Hematopoietic multipotent progenitor cell (in vitro differentiated cells): ENCODE measurements at places on chromosomes 12 and 14.

DNA sequence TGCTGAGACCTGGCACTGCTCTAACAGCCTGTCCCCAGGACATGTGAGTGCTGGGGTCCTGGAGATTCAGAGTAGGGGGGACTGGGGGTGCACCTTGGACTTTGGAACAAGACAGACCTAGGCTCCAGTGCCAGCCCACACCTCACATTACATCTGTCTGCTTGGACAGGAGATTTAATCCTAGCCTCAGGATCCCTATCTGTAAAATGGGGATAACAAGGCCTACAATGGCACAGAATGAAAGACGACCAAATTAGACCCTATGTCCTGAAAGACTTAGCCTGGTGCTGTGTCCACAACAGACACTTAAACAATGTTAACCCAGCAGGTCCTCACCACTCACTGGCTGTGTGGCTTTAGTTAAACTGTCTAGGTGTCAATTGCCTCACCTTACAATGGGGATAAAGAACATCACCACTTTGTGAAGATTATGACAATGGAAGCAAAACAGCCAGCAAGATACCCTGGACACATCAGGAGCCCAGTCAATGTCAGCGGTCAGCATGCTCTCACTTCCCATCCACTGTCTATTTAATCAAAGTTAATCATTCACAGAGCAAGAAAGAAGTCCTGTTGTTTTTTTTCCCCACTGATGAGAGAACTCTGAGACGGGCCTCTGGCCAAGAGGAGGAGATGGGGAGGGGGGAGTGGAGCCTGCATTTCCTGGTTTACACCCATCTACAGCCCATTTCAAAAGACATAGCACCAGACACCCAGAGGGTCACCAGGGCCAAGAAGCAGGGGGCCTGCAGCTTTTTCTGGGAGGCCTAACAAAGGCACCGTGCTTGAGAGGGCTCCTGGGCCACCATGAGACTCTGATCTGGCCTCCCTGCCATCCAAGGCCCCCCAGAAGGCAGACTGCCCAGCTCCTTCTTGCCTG is 40.6 kb downstream of the ACTN1 start:
- DNase-seq = no peak

DNA sequence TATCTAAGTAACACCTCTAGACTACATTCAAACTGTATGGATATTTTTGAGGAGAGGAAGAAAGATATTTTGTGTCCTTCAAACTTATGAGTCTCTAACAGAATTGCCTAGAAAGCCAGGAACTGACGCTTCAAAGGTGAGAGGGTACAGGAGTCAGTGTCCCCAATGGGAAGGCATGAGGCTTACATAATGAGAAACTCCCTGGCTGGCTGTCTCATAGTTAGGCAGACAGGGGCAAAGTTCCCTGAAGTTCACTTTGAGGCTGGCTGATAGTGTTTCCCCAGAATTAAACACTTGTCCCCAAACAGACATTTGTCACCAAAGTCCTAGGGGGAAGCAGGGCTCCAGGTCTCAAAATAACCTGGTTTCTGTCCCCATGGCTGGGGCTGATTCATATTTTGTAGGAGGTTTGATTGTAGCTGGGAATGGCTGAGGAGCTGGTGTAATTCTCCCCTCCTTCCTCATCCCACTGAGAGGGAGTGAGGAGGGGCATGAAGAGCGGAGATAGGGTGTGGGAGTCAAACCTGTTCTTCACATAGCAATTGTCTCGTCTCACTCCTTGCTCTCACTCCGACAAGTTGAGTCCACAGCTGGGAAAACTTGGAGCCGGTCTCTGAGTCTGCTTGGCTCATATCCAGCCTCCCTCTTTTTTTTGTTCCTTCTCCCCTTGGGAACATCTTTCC is 56.4 kb upstream of the CISTR start:
- DNase-seq = no peak

GRCh38 chr14:51884086-51884927 is 23.9 kb downstream of the GNG2 start:
- DNase-seq = peak; percentile 77

DNA sequence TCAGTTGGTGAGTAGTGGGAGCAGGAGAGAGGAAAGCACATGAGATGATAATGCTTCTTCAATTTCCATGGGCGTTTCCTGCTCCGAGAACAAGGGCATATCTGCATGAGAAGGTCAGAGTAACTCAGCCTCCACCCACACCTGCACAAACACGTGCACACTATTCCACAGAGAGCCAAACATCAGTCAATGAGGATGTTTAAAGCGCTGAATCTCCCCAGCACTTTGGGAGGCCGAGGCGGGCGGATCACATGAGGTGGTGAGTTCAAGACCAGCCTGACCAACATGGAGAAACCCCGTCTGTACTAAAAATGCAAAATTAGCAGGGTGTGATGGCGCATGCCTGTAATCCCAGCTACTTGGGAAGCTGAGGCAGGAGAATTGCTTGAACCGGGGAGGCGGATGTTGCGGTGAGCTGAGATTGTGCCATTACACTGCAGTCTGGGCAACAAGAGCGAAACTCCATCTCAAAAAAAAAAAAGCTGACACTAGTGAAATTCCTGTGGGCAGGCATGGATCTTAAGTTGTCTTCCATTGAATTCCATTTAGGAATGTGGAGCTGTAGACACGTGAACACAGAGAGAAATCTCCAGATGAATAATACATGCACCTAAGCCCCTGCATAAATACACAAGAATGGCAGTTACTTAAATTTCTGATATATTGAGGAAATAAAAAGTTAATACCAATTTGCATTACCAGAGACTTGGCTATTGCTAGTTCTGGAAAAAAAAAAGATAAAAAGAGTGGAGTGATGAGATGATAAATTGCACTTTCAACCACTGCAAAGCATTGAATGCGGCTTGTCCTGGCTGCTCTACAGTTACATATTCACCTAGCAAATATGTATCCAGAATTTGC is 1097.4 kb upstream of the TMEM132C start:
- no peak for DNase-seq

- no peak for DNase-seq
Measured at GRCh38 chr12:40158592-40159111, 52.8 kb upstream of the SLC2A13 start.

GRCh38 chr12:61251076-61251475 is 1009.1 kb upstream of the USP15 start:
- no peak for DNase-seq

DNA sequence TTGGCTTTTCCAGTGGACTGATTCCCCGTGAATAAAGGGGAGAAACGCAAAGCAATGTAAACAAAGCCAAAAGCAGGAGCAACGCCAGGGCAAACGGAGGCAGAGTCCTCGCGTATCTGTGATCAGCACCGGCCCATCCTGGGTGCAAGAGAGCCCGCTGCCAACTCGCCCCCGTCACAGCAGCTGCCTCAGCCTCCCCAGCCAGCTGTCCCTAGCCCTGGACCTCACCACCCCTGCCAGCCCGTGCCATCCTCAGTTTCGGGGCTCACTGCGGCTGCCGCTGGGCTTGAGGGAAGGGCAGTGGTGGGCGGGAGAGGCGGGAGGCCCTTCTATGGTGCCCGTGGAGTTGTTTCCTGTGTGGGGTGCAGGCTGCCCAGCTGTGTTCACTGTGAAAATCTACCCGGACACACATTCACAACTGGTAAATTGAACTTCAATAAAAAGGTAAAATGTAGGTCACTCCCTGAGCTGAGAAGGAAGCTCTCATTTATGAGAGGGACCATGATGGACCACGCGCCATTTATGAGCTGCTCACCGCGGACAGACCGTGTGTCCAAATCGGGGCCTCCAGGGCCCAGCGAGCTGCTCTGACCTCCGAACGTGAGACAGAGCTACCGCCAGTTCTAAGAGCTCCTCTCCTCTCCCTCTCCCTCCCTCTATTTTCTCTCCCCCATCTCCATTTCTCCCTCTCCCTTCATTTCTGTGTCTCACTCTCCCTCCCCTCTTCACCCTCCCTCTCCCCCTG is 330.5 kb upstream of the SFSWAP start:
- no peak for DNase-seq

GRCh38 chr12:80648881-80649280 is 58.6 kb upstream of the MYF6 start:
- DNase-seq = no peak

- no peak for DNase-seq
Measured at GRCh38 chr14:20707622-20708021, 19.1 kb downstream of the ANG start.

- DNase-seq = no peak
Measured at GRCh38 chr12:31887109-31887811, 72.0 kb upstream of the RESF1 start.

- no peak for DNase-seq
Measured at GRCh38 chr14:101027291-101027690, 123.8 kb upstream of the RTL1 start.

DNA sequence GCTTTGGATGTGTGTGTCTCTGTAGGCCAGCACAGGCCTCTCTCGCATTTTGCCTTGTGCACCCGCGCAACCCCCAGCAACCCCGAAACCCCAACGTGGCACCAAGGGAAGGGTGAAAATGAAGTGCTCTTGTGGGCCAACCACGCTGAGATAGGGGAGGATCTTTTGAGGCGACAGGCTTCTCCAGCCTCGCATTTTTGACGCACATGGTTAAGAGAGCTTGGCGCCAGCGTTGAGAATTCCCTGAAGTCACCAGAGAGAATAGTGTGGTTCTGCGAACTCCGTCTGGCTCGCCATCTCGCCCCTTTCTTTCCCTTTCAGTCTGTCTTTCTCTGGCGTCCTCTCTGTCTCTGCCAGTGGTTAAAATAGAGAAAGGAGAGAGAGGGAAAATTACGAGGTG is 1.9 kb upstream of the TBX3 start:
- no peak for DNase-seq

- DNase-seq = no peak
Measured at GRCh38 chr14:21521501-21521900, 4.6 kb downstream of the SALL2 start.

- DNase-seq = no peak
Measured at GRCh38 chr14:41362139-41362538, 244.5 kb upstream of the LRFN5 start.

GRCh38 chr12:123960856-123961255 is 11.8 kb downstream of the CCDC92 start:
- DNase-seq = no peak

- no peak for DNase-seq
Measured at GRCh38 chr14:61109288-61109687, 128.2 kb downstream of the SLC38A6 start.

DNA sequence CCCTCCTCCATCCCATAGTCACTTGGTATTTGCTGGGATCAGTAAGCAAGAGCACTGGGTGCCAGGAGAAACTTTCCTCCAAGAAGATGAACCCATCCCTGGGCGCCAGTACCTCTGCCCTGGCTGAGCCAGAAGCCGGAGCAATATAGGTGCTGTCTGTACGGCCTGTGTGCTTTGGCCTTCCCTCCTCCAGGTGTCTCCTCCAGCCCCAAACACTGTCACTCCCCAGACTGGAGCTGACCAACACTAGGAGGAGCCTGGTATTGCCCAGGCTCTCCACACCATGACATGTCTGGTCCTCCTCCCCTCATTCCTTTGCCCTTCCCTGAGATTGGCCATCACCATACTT is 4.9 kb downstream of the GSTZ1 start:
- DNase-seq = no peak

DNA sequence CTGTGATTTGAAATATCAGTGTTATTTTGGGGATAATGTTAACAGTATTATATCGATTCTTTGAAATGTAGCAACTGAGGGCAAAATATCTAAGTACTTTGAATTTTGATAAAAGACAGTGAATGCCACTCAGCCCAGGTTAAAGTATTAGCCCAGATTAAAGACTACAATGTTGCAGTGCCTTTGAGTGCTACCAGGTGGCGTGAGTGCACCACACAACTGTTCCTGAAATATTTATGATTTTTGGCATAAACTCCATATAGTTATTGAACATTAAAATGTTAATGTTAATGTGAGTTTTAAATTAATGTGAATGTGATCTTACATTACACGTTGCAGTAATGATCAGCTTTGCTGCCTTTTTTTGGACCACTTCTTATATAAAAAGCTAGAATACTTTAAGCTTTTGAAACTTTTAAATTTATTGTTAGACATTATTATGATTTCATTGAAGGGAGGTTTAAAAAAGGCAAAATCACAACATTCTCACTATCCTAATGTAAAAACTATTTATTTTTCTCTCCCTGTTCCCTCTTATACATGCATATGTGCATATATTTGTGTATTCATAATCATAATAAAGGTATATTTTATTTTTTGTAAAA is 22.5 kb downstream of the MRPS35 start:
- DNase-seq = no peak

DNA sequence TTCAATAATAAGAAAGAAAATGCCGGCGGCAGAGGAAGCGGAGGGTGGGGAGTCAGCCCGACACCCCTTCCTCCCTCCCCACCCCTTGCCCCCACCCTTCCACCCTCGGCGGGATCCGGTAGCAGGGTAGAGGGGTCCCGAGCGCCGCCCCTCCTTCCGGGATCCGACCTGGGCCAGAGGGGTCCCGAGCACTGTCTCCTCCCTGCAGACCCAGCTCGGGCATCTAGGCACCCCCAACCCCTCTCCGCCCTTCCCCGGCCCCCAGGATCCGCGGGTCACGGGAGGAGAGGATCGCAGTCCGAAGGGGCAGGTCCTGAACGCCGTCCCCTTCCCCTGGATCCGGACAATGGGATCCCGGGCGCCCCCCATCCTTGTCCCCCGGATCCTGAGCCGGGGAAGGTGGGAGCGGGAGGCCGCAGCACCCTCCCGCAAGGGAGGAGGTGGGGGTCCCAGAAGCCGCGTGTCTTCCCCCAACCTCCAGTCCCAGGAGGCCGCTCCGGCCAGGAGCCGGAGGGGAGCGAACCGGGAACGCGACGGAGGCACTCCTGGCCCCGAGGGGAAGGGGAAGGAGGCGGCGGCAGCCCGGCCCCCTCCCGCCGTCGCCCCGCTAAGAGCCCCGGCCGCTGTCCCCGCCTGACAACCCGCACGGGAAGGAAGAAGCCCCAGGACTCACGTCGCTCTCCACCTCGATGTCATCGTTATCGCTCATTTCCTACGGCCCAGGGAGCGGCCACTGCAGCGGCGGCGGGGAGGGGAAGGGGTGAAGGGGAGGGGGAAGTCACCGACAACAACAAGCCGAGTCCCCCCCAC is 481 bp downstream of the MAX start:
- DNase-seq = peak; percentile 17

GRCh38 chr12:104295954-104296353 is 7.6 kb upstream of the EID3 start:
- no peak for DNase-seq
